ENCODE measurements at places on chromosomes 12 and 14. TPM values are rescaled to one million over a fixed set of nuclear protein-coding genes. Genes with fewer than 3 reads are reported as not detected.

Gene TTC9
- total RNA-seq: 5.2 TPM

Gene PTCSC3
- not detected for total RNA-seq

Gene KRT81
- total RNA-seq: not detected

Gene ARMH4
- 4.9 TPM for total RNA-seq

Gene FOXG1
- total RNA-seq: not detected

Gene CRY1
- 17.7 TPM for total RNA-seq

Gene NPFF
- total RNA-seq: not detected

Gene GLI1
- total RNA-seq: 2.8 TPM

Gene ADGRD1
- total RNA-seq: 6.7 TPM

Gene FKBP11
- 35.3 TPM for total RNA-seq

Gene NKX2-1
- not detected for total RNA-seq

Gene MYRFL
- 0.82 TPM for total RNA-seq

All from kidney (tissue), 22 donors.